M059J (cell line): ENCODE measurements at places on chromosomes 7 and 10.

DNA sequence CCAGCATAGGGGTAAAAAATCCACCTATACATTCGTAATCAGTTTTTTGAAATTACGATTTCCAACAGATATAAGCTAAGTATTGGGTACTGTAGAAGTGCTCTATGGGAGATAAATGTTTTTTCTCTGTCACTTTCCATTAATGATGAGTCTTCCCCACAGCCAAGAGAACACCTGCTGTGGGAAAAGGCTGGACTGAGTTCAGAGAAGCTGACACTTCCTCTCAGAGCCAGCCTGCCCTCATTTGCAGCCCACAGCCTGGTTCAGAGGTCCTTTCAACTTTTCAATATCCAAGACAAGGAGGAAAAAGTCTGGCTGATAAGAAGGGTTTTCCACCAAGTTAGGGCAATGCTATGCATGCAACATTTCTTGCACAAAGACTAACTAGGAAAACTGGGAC is 64.5 kb upstream of the DNAJB12 start:
- DNase-seq: no peak

- no peak for DNase-seq
Measured at GRCh38 chr7:22541789-22542188, 41.8 kb upstream of the STEAP1B start.

- no peak for DNase-seq
Measured at GRCh38 chr7:18126281-18126680, 98.6 kb upstream of the PRPS1L1 start.

DNA sequence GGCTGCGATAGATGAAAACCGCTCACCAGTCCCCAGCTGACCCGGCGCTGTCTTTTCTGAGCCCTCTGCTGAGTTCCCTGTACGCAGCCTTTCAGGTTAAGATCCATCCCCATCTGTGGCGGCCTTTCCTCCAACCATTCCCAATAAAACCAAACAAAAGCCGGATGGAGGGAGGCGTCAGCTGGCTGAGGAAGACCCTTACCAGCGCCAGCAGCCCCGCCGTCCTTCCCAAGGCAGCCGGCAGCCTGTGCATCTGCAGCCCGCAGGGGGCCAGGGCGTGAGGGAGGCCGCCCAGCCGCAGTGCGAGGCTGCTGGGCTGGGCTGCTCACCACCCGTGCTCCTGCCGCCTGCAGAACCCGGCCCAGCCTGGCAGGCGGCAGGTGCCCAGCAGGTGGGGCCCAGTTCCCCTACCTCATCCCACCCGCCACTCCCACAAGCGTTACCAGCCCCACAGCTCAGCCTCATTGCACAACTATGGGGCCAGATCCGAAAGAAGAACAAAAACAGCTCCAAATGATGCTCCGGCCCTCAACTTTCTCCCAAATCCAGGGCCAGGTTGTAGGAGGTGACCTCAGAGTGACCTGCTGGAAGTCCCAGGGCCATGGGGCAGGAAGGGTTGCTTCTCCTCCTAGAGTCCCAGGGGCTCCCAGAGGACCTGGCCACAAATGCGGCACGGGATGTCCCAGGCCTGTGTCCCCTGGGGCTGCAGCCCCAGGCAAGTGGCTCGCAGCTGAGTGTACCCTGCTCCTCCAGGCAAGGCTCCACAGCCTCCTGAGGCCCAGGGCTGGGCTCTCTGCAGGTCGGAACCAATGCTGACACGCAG is 23.8 kb downstream of the PAPOLB start:
- DNase-seq: no peak

DNA sequence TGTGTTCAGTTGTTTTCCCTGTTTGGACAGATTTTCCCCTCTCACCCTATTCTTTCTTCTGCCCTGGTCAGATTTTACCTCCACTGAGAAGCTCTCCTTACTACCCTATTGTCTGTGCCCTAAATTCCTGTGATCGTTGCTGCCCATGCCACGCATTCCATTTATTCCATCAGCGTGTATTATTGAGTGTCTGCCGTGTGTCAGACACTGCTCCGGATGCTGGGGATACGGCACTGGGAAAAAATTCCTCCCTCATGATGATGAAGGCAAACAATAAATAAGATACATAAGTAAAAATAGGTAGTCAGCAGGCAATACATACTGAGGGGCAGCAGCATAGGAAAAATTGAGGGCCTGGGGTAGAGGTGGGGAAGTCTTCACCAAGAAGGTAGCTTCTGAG is 86.8 kb downstream of the FANK1 start:
- DNase-seq: no peak

- DNase-seq: peak; percentile 97
Measured at GRCh38 chr10:62130948-62131347, 137.7 kb downstream of the RTKN2 start.

DNA sequence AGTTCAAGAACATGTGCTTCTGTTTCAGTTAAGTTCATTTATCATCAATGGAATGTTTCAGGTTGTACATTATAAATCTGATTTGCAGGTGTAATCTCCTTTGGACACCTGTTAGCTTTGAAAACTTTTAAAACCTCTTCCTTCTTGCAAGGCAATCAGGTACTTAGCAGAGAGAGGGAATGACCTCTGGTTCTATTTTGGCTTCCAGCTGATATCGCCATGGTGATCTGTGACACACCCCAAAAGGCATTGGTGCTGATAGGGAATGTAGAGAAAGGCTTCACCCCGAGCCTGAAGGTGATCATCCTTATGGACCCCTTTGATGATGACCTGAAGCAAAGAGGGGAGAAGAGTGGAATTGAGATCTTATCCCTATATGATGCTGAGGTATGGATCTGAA is 35.4 kb downstream of the ACSL5 start:
- no peak for DNase-seq
